GM23338 (cell line): ENCODE measurements at places on chromosomes 12 and 14. TPM values are rescaled to one million over a fixed set of nuclear protein-coding genes. Genes with fewer than 3 reads are reported as not detected.

- no peak for DNase-seq
Measured at GRCh38 chr12:123667771-123668170, 3.1 kb upstream of the TCTN2 start.

DNA sequence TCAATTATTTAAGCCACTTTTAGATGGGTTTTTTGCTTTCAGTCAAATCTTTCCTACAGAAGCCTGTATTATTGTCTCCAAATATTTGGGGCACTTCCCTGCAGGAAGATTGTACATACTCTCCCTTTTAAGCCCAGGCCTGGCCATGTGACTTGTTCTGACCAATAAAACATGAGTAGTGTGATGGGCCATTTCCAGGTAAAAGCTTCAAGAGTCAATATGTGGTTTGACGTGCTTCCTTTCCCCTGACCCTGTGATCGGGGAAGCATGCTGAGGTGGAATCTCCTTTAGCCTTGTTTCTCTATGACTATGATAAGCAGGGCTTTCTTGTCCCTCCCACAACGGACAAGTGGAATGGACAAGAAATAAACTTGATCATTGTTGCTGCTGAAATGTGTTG, 14.2 kb upstream of the NIN start:
- no peak for DNase-seq

GRCh38 chr14:72604133-72604532, 289.8 kb downstream of the DPF3 start:
- DNase-seq: no peak

DNA sequence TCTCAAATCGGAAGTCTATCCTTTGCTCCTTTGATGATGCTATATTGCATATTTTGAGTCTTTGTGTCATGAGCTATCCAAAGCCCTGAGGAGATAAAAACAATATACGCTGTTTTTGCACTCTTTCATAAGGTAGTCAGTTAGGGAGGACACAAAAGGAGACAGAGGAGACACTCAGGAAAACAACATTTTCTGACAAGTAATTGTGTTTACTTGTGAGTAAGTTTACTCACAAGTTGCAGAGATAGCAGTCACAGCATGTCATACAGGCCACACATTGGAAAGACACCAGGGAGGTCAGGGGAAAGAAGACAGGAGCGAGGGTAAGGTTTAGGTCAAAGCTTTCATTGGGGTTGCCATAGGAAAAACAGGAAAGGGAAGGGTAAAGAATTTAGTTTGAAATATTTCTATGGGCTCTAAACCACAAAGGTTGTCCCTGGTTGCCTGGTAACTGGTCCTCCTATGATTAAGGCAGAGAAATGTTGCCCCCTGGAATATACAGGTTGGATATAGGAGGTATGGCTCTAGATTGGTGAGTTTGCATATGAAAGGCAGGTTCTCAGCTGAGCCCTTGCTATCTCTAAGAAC, 7.4 kb upstream of the GABARAPL1 start:
- DNase-seq: no peak

Gene ESPL1
- 39.6 and 56.5 TPM in 2 replicates for total RNA-seq

GRCh38 chr14:95189367-95190132, 32.2 kb upstream of the DICER1 start:
- no peak for DNase-seq
